ENCODE measurements at places on chromosomes 16 and 17. TPM values are rescaled to one million over a fixed set of nuclear protein-coding genes. Genes with fewer than 3 reads are reported as not detected.

DNA sequence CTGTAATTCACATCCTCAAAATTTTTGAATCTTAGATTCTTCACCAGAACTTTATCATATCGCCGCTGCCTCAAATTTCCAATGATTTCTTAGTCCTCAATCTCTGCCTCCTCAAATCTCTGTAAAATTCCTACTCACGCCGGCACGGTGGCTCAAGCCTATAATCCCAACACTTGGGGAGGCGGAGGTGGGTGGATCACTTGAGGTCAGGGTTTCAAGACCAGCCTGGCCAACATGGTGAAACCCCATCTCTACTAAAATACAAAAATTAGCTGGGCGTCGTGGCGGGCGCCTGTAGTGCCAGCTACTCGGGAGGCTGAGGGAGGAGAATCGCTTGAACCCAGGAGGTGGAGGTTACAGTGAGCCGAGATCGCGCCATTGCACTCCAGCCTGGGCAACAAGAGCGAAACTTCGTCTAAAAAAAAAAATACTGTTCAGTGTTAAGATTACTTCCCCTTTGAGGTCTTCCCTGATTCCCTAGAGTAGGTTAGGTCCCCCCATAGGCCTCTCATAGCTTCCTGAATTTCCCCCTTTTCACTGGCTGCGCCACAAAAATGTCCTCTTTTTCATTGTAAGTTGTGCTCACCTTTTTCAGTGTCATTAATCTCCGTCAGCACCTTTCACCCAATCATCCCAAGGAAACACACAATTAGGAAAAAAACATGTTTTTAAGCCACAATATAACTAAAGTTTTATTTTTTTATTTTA lies 919 bp upstream of the CBX1 start:
- DNase-seq = no peak

DNA sequence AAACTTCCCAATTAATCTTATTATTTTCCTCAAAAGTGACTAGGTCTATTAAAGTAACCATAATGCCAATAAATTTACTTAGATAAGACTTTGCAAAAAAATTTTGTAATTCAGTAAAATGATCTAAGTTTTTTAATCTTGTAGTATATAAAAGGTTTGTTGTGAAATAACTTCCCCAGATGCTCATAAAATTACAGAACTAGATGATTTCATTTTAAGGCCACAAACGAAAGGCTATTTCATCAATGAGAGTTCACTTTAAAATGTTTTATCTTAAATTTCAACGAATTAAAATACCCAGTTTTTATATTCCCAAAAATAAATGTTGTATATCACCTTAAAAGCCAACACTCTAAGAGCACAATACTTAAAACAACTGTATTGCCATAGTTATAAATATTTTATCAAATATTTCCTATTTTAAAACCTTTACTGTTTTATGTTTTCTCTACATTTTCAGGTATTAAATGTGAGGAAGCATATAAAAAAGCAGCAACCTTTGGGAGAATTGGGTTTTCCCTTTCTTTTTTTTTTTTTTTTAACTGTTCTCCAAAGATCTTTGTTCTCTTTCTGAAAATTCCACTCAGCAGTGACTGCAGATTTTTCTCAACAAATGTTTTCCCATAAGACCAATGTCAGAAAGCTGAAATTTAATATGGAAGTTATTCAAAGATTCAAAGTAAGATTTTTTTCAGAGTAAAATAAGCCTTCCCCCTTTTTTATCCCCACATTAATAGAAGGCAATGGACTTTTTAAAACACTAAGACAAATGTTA lies 169.9 kb downstream of the CYB561 start:
- DNase-seq = no peak

DNA sequence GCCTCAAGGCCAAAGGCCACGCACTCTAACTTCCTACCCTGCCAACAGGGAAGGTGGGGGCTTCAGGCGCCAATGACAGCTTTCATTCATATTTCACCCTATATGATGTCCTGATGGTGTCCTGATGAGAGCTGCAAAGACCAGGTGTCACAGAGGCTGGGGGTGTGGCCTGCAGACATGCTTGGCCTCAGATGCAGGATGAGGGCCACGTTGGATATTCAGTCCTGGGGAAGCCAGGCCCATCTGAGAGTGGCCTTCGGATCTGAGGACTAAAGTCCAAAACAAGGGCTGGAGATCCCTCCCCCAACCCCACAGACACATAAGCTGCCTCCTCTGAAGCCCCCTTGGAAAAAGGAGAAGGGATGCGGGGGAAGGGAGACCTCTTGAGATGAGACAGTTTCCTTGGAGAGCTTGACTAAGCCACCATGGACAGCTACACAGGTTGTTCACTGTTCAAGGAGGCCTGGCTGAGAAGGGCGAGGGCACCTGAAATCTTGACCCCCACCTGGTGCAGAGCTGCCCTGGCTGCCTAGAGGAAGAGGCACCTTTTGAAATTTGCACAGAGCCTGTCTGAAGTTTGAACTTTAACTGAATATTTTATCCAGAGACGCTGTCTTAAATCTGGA lies 24.3 kb upstream of the GSG1L start:
- no peak for DNase-seq

DNA sequence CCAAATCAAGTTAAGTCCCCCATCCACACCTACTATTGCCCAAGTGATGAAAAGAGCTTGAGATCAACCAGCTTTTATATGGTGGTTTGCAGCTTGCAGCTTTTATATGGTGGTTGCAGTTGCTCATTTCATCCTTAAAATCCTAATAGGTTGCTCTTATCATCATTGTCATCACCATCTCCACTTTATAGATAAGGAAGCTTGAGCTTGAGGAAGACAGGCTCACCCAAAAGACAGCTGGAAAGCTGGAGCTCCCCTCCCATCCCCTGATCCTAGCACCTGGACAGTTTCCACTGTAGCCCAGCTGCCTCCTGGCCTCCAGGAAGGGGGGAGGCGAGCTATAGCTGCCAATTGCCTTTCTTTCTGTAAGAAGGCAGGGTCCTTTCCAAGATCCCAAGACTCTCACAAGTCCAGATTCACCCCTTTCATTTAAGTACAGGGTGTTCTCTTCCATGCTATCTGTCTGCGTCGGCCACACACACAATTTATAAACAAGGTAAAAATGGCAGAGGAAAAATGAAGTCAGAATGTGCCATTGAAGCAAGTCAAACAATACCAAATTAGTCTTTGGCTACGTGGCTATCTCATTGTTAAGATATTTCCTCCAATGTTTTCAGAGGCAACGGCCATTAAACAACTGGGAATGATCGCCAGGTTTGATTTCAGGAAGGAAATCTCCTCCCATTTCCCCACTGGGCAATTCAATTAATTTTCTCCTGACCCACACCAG lies 63.3 kb downstream of the PECAM1 start:
- DNase-seq = no peak

DNA sequence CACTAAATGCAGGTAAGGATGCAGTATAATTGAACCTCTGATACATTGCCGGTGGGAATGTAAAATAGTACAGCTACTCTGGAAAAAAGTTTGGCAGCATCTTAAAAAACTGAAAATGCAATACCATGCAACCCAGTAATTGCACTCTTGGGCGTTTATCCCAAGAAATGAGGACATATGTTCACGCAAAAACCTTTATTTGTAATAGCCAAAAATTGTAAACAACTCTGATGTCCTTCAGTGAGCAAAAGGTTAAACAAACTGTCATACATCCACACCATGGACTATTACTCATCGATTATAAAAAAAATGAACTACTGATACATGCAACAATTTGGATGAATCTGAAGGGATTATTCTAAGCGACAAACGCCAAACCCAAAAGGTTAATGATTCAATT lies 16.9 kb downstream of the SYNRG start:
- no peak for DNase-seq

DNA sequence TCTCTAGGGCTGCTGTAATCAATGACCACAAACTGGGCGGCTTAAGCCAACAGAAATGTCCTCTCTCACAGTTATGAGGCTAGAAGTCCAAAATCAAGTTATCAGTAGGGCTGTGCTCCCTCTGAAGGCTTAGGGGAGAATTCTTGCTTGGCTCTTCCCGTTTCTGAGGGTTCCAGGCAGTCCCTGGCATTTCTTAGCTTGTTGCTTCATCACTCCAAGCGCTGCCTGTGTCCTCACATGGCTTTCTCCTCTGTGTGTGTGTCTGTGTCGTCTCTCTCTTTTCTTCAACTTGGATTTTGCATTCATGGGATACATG lies 13.7 kb upstream of the CDC42EP4 start:
- DNase-seq = no peak

DNA sequence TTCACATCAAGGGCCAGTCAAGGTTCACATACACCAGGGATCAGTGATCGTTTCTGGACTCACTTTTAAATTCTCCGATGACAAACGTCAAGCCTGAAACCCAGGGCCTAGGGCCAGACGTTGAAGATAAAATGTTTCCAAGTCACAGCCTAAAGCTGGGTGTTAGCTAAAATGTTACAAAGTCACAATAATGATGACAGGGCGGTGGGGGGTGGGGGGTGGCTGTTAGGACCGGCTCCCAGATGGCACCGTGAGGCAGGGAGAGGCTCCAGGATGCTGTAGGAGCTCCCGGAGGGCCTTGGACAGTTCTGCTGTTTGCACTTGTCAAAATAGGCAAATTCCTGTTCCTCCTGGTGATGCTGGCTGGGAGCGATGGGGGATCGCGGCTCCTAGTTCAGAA lies 16.4 kb upstream of the RPL13 start:
- DNase-seq = no peak

The KRTAP3-2 gene
- not detected for polyA plus RNA-seq

The KCNH6 gene
- 5.0 TPM for polyA plus RNA-seq

The RSKR gene
- 26.9 TPM for polyA plus RNA-seq

The SLC5A11 gene
- polyA plus RNA-seq = 0.59 TPM

The ARMC5 gene
- 16.4 TPM for polyA plus RNA-seq
